ENCODE measurements at places on chromosomes 1 and 21. TPM values are rescaled to one million over a fixed set of nuclear protein-coding genes. Genes with fewer than 3 reads are reported as not detected.

DNA sequence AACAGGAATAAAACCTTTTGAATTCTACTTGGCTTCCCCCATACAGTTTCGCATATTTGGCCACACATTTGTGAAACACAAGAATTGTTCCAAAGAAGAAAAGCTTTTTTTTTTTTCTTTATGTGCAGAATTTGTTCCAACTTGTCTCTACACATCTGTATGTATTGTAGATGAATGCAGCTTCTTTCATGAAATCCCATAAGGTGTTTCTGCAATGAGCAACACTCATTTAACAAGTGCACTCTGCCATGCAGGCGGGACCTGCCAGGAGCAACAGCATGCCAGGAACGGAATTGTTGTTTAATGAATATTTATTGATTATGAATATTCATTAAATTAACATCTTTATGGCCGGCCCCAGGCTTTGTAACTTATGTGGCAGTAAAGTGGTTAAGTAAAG is 1075.0 kb downstream of the TTLL7 start:
- DNase-seq, result no peak

DNA sequence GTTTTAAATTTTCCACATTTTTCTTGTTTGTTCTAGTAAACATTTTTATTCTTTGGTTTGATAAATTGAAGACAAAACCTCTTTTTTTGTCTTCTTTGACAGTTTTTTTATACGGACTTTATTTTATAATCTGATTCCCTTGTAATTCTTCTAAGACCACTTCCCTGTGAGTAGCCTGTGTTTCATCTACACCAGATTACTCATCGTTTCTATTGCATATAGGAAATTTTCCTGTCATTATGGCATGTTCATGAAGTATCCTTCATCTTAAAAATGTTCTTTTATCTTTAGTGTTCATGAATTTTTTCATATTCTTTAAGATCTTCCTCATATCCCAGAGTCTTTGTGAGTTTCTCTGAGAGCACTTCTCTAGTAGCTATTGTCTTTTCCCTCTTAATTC is 109.8 kb downstream of the USP25 start:
- DNase-seq, result no peak

GRCh38 chr1:79376106-79376505 is 369.6 kb upstream of the ADGRL4 start:
- DNase-seq, result no peak

DNA sequence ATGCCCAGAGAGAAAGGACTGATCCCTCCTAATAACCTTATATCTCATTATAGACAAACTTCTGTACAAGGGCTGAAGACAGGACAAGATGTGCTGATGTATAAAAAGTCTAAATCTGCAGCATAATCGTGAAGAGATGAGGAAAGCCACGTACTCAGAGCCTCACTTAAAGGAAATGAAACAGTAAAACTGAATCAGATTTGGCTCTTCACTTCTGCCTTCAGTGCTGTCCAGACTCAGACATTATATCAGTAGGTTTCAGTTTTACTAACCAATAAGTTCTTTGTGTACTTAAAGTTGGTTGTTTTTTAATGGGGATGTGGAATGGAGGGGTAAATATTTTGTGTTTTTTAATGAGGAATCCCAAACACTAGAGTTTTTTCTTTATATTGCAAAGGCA is 45.3 kb upstream of the RGS1 start:
- DNase-seq, result no peak

DNA sequence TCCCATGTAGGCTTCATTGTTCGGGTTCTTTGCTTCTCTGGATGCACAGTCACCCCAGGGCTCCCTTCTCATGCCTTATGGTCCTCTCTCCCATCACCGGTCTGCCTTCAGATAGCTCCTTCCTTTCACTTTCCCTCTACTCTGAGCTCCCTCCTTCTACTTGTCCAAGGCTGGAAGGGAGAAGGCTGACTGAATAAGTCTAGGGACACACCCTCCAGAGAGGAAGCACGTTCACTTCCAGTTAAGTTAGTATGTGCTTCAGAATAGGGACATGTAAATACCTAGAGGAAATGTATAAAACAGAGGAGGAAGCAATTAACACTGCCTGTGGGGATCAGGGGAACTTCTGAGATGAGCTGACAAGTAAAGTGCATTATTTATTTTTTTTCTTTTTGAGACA is 23.5 kb downstream of the CXADR start:
- DNase-seq, result no peak

- peak; percentile 87 for DNase-seq
Observed at GRCh38 chr1:26787706-26788514, at the start of gene PIGV. Gene PIGV, plus strand, starts transcription at chr1:26787950. Its CDS starts 2,866 bp downstream, at chr1:26790816.

- DNase-seq, result no peak
Observed at GRCh38 chr1:196433000-196433399, 175.2 kb downstream of the KCNT2 start.

DNA sequence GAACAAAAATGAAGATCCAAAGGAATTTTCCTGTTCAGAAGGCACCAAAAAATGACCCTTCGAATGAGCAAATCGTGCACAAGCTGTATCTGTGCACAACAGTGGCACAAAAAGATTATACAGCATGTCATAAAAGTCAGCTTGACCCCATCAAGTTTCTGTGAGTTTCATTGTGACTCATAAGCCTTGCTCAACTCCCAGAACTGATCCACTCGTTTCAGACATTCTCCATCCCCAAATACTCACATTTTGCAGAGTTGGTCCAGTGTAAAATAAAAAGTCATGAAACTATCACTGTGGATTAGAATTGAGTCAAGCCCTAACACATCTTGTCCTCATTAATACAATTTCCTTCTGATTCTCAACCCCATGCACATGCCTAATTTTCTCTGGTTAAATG is 174.7 kb upstream of the PKN2 start:
- DNase-seq, result no peak

DNA sequence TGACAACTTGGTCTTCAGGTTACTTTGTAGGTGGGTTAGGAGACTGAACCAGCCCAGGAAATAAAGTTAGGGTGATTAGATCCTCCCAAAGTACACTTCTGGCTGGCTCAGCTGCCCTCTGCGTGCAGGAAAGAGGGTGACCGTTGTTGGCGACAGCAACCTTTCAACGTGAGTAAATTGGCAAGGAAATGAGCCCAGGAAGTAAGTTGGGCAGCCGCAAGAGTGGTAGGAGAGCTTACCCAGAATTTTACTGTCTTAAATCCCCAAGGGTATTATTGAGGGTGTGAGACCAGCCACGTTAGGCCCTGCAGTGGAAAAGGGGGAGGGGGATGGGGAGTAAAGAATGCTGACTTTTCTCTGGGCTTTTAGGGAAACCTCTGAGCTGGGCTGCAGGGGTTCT is 1.6 kb downstream of the TENT5C start:
- DNase-seq, result peak; percentile 76

DNA sequence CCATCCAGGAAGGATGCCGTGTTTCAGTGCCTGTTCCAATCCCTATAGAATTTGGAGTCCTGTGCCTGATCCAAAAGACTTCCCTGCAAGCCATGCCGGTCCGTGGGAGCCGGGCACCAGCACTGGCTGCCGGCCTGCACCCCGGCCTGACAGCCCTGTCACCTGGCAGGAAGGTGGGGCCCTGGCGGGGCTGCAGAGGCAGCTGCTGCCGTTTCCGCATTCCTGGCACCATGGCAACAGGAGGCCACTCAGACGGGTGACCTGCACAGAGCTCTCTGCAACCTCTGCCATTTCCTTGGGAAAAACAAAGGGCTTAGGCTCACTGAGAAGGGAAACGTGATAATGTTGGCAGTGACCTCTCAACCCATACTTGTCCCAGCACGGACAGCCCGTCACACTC is 63.2 kb upstream of the TMEM51 start:
- peak; percentile 96 for DNase-seq

DNA sequence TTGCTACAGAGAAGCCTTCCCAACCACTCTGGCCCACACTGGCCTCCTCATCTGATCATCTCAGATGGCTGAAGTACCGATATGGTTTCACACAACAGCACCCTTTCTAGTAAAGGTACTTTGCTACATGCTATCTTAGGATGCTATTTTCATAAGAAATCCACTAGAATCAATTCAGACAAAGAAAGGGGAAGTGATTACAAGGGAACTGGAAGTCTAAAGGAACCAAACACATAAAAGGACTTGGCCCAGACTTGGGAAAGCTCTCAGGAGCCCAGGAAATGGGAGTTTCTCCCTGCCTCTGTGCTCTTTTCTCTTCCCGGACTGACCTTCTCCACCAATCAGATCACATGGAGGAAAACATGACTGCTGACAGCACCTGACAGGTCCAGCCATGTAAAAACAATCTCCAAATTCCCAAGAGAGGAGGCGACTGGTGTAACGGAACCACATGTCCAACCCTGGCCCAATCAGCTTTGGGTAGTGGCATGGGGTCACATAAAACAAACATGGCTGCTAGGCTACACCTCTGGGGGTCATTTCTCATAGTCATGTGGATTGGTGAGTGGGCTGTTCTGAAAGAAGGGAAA is 12.7 kb upstream of the FOXE3 start:
- no peak for DNase-seq

GRCh38 chr1:69246710-69247109 is 321.0 kb upstream of the LRRC7 start:
- DNase-seq, result no peak

DNA sequence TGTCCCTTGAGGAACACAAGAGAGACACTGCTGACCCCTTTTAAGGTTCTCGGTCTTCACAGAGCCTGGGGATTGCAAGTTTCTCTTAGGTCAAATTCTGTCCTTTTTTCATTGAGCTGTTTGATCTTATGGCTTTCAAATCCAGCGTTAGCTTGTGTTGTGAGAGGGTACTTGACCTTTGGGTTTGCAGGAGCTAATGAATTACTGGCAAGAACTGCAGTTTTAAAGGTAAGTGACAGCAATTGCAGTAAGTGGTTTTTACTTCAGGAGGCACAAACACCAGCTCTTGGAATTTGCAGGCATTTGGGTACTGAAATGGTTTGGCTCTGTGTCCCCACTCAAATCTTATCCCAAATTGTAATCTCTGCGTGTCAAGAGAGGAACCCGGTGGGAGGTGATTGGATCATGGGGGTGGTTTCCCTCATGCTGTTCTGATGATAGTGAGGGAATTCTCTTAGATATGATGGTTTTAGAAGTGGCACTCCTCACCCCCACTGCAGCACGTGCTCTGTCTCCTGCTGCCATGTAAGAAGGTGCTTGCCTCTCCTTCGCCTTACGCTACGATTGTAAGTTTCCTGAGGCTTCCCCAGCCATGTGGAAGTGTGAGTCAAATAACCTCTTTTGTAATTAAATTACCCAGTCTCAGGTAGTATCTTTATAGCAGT is 134.5 kb upstream of the LYPLAL1 start:
- DNase-seq, result no peak

- DNase-seq, result no peak
Observed at GRCh38 chr1:173529106-173529505, 52.0 kb downstream of the PRDX6 start.

- DNase-seq, result no peak
Observed at GRCh38 chr1:89706700-89707012, 73.7 kb downstream of the LRRC8C start.

- DNase-seq, result peak; percentile 18
Observed at GRCh38 chr1:154661110-154661509, 53.1 kb upstream of the ADAR start.

GJA5 gene
- 4.6 TPM for total RNA-seq

LIPI gene
- 5.9 TPM for total RNA-seq

WNT3A gene
- not detected for total RNA-seq

CD1D gene
- total RNA-seq, result 1.5 TPM
